ENCODE measurements at places on chromosomes 12 and 14.

GRCh38 chr12:43097471-43097870 is 454.5 kb downstream of the ADAMTS20 start:
- DNase-seq = no peak

- no peak for DNase-seq
Observed at GRCh38 chr12:108564724-108565123, 2.3 kb downstream of the ISCU start.

DNA sequence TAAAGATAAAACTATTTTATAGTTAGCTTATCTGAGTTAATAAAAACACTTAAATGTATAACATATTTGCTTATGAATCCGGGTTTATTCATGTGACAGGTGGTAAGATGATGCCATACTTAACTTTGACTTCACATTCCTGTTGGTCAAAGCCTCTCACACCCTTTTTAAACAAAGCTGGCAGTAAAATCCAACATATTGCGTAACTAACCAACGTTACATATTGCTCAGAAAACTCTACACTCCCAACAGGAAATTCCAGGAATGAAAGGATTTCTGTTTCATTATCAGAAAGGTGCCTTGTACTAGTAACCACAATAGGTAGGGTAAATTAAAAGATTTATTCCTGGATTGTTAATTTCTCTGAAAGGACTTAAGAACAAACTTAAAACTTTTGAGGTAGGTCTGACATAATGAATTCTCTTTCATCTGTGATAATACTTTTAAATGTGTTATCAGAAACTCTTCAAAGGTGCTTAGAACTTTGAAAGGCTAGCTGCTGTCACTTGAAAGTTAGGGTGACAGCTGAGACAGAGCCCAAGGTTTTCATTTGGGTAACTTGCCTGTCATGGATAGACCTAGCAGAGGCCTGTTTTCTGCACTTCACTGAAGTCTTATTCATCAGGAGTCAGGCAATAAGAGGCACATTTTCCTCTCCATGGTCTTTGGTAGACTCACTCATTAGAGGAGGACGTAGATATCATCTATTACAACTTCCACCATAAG is 23.8 kb upstream of the CATSPERB start:
- DNase-seq = no peak

DNA sequence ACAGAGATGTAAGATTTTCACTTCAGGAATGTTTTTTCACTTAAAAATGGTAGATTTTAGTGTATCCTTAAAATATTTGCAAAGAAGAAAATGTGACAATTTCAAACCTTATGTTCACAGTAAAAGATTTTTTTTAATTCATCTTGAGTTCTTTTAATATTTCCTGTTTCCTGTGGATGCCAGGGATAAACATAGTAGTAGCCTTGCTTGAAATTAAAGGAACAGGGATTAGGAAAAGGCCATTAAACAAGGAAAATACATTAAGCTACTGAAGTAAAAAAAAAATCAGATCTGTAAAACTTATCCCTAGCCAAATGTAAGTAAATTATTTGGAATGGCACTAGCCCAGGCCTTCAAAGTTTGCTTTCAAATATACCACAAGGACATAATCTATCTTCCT is 138.1 kb upstream of the AEBP2 start:
- DNase-seq = no peak

DNA sequence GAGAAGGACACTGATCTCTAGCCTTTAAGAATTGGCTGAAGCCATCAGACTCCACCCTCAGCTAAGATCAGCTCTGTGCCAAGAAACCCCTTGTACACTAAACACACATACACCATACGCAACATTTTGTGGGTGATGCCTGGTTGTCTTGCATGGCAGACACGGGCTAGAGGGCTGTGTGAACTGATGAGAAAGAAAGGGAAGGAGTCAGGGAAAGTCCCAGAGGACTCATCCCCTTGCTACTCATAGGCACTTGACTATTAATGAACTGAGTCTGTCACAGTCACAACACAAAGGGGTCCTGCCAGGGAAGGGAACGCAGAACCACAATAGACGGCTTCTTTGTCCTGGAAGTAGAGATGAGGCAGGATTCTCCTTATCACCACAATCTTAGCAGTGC is 80.8 kb downstream of the EMP1 start:
- DNase-seq = no peak

DNA sequence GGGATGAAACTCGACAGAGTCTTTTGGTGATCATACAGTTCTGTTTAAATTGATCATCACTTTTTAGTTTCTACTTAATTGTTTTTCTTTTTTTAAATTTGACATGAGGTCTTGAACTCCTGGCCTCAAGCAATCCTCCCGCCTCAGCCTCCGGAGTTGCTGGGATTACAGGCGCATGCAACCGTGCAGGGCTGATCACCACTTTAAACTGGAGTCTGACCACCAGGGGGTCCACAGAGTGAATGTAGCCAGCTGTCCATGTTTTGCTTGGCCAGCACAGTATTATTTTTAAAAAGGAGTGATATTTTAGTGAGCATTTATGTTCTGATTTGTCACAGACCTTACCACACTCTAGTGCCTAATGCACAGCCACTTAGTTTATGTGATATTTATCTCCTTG is 10.7 kb downstream of the DAAM1 start:
- no peak for DNase-seq

DNA sequence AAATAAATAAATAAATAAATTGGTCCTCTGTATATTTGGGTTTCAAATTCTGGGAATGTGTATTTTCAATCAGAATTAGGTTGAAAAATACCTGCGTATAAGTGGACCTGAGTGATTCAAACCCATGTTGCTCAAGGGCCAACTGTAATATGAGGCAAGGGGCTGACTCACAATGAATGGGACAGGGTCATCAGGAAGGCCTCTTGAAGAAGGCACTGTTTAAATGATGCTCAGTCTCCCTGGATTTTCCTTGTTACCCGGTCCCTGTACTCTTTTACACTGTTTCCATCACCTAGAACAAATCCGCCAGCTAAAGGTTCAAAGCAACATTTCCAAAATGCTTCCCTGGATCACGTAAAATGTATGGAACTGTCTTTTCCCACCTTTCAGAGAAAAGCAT is 3.8 kb downstream of the PSMB5 start:
- no peak for DNase-seq

DNA sequence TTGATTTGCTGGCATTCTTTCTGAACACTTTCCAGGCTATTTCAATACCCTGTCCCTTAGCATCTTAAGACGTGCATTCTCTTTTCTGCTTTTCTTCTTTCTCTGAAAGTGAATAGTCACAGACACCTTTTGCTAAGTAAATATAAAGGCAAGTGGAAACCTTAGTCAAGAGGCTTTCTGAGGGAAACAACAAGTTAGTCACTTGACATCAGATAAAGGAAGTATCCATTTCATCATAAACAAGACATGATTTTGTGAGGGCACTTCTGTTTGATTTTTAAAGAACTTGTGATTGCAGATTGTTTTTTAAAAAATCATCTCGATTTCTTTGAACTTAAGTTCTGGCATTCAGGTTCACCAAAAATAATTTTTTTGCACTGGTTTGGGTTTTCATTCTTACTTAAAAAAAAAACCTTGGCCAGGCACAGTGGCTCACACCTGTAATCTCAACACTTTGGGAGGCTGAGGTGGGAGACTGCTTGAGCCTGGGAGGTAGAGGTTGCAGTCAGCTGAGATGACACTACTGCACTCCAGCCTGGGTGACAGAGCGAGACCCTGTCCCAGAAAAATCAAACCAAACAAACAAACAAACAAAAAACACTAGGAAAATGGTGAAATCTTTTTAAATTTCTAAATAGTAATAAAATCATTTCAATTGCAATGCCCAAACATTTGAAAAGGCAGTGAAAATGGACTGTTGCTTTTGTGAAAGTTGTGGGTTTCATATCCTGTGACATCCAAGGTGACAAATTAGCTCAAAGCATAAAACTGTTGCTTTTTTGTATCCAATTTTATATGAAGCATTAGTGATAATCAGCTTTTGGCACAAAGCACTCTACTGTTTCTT is 8.3 kb upstream of the KLHL42 start:
- no peak for DNase-seq

DNA sequence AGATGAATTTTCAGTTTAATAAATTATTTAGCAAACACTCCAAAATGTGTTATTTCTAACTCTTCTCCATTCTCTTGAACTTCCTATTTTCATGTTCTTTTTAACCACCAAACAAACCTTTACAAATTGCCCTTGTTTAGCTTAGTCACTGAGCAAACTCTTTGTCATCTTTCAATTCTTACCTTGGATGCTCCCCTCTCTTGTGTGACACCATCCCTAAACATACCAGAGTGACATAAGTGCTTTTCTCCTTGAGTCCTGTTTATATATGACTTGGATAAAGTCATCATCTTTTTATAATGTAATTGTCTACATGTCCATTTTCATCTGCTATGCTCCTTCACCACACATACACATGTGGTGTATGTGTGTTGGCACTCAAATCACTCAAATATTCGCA is 3.4 kb upstream of the TMEM19 start:
- DNase-seq = no peak

GRCh38 chr12:124566161-124566996 is 1.0 kb downstream of the NCOR2 start:
- peak; percentile 71 for DNase-seq

DNA sequence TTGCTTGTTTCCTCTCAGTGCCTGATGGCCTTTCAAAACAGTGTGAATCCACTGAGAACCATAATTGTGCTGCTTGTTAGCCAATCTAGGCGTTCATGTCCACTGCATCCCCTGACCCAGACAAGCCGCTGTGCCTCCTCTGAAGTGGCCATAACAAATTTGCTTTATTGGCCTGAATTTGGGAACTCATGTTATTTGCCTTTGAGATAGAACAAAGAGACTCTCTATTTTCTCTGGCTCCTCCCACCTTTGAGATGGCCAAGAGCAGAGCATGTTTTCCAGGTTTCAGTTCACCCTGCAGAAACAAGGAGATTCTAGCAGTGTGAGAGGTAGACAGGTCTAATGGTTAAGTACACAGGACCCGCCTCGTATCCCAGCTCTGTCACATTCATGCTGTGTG is 723.9 kb downstream of the MED13L start:
- no peak for DNase-seq

- DNase-seq = no peak
Observed at GRCh38 chr12:76957301-76957700, 78.5 kb upstream of the CSRP2 start.

DNA sequence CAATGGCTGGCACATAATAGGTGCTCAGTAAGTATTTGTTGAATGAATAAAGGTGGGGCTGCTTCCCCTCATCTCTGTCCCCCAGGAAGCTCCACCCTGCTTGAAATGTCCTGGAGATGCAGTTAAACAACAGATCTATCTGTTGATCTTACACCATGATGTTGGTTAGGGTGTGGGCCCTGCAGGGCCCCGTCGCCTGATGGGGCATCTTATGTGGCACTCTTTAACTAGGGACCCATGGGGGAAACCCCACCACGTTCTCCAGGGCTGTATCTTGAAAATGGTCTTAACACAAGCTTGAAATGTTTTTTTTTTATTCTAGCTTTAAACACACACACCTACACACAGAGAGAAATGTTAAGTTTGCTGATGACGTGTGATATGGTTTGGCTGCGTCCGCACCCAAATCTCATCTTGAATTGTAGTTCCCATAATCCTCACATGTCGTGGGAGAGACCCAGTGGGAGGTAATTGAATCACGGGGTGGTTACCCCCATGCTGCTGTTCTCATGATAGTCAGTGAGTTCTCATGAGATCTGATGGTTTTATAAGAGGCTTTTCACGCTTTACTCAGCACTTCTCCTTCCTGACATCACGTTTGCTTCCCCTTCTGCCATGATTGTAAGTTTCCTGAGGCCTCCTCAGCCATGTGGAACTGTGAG is 741.7 kb downstream of the VRK1 start:
- no peak for DNase-seq

- DNase-seq = no peak
Observed at GRCh38 chr12:71399197-71399596, 40.4 kb upstream of the LGR5 start.

- no peak for DNase-seq
Observed at GRCh38 chr14:96239711-96240141, 16.3 kb upstream of the BDKRB1 start.

DNA sequence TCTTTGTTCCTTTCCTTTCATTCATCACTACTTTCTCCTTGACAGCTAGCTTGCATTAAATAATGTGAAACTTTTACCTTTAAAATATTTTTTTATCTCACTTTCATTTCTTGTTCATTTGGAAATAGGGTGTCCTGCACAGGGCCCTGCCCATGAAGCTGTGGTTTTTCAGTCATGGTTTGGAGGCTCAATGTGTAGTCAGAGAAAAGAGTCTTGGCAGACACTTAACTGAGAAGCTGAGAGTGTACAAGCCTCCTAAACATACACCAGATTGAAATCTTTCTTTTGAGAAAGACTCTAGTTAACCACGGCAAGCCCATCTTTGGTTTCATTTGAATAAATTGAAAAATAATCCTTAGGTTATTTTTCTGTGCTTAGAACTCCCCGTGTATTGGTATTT is 74.2 kb downstream of the KICS2 start:
- DNase-seq = no peak

DNA sequence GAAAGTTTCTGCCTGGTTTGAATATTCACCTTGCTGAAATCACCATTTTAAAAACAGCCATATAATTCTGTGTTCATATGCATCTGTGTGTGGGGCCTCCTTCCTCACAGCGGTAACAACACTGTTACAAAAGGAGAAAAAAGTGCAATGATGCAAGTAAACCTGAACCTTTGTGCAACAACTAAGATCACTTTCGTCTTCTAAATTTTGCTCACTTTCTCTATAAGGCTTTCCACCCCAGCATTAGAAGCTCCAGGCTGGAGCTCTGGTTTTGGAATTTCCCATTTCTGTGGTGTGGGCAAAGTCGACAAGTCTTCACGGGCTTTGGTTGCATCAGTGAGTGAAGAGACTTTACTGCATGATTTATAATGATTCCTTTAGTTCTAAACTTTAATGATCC is 18.4 kb downstream of the FGD6 start:
- DNase-seq = no peak

- DNase-seq = no peak
Observed at GRCh38 chr12:54689034-54689372, 40.8 kb upstream of the DCD start.

- DNase-seq = no peak
Observed at GRCh38 chr14:53306267-53306721, 153.2 kb upstream of the DDHD1 start.

GRCh38 chr12:53989227-53990113 is 4.5 kb downstream of the HOXC10 start:
- no peak for DNase-seq

DNA sequence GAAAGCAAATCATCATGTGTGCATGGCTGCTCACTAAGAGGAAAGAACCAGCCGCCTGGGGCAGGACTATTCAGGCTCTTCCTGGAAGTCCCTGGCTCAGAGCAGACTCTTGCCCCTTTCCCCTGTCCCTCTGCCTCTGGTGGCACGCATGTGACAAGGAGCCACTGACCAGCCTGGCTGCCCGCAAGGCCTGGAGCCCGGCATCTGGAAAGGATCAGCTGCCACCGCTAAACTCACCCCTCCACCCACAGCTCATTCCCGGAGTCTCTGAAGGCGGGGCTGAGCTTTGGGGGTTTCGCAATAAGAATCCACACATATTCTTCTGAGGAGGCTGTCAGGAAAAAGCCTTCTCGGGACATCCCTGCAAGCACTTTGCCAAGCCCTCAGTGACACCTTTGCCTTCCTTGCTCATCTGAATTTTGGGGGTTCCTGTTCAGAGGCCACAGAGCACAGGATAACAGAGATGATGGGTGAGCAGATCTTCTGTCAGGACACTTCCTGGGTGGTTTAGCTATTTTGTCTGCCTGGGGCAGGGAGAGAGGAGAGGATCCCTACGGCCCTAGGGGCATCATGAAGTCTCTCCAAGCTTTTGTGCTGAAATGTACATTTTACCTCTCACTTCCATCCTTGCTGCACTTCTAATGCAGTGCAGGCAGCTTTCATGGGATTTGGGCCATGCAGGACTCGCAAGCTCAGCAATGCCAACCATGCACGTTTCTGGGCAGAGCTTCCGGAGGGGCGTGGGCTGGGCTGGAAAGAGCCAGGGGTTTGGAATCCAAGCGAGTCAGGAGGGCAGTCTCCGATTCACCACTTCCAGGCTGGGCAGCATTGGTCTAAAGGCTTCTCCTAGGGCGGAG is 124.8 kb upstream of the MAP1LC3B2 start:
- DNase-seq = peak; percentile 57

Data from omental fat pad (tissue), 4 donors.